Hindlimb muscle (tissue), 1 donor: ENCODE measurements at places on chromosomes 16 and 17.

DNA sequence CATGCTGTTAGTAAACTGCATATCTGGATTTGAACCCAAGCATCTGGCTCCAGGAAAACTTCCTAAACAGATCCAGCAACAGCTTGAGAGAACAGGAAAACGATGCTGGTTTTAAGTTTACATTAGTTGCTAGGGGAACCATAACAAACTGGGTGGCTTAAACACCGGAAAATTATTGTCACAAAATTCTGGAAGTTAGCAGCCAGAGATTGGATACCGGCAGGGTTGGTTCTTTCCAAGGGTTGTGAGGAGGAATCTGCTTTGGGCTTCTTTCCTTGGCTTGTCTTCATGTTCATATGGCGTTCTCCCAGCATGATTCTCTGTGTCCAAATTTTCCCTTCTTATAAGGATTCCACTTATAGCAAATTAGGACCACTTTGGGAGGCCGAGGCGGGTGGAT, 276.9 kb upstream of the TOM1L1 start:
- DNase-seq: peak; percentile 37

GRCh38 chr17:11094331-11094730, 146.7 kb upstream of the SHISA6 start:
- peak; percentile 16 for DNase-seq

GRCh38 chr16:75566040-75566757, at the start of gene GABARAPL2:
GABARAPL2 (plus strand) TSS chr16:75566379; CDS start chr16:75566487, 108 bp downstream.
- DNase-seq: peak; percentile 87

DNA sequence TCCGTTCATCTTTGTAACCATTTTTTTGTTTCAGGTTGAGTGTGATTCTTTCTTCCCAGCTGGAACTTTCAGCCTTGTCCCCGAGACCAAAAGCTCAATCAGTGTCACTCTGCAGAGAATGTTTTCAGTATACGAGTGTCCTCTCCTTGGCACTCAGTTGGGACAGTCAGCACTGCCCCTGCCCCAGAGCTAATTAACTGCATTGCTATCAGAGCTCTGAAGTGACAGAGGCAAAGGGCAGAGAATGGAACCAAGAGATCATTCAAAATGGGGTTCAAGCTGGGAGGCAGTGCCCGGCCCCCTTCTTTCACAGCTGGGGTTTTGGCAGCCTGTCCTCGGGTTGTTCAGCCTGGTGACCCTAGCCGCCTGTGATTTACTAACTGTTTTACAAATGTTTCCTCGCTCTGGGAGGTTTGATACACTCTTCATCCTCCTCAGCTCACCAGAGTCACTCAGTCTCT, 195.9 kb upstream of the TBX2 start:
- no peak for DNase-seq
